ENCODE measurements at places on chromosomes 13 and 19. TPM values are rescaled to one million over a fixed set of nuclear protein-coding genes. Genes with fewer than 3 reads are reported as not detected.
A peak's percentile ranks its signal among the peaks of the same experiment; 100 is the strongest.

DNA sequence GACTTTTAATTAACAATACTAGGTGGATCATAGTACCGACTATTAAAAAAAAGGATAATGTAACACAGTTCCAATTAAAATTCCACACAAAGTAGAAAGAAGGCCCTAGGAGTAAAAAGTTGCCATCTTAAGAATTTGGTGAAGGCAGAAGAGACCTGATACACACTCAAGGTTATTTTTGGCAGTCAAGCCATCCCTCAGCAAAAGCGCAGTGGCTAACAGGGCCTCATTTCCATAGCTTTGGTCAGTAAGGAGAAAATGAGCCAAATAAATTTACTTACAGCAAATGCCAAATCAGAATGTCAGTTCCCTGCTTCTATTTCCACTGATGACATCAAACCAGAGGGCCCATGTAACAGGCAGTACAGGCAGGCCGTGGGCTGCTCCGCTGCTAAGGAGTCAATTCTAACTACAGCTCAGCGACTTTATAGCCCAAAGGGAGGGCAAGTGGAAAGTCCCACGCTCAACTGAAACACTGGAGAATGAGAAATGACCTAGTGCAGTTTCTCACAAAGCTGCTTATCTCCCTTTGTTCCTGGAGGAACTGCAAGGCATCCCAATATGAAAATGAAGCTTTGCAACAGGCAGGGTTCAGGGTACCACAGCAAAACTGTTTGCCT is 6.3 kb downstream of the ARGLU1 start:
- peak; percentile 17 for DNase-seq

GRCh38 chr13:38564256-38565150 is 122.4 kb upstream of the FREM2 start:
- DNase-seq: no peak

DNA sequence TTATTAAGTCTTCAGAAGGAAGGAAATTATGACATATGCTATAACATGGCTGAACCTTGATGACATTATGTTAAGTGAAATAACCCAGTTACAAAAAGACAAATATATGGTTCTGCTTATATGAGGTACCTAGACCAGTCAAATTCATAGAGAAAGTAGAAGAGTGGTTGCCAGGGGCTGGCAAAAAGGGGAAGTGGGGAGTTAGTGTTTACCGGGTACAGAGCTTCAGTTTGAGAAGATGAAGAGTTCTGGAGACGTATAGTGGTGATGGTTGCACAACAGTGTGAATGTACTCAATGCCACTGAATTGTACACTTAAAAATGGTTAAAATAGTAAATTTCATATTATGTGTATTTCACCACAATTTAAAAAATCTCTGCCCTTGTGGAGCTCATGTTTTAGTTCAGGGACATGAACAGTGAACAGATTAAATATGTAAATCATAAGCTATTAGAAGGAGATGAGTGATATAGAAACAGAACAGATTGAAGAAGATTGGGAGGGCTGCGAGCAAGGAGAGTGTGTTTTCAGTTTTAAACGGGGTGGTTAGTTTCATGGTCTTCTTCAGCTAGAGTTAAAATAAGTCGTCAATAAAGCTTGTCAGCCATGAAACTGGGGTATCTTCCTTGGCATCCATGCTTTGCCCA is 355.2 kb downstream of the KCNRG start:
- DNase-seq: no peak

The KIR2DL3 gene
- total RNA-seq: 0.61 TPM

The ICAM4 gene
- total RNA-seq: 0.28 TPM

The SHC2 gene
- total RNA-seq: 6.1 TPM

DNA sequence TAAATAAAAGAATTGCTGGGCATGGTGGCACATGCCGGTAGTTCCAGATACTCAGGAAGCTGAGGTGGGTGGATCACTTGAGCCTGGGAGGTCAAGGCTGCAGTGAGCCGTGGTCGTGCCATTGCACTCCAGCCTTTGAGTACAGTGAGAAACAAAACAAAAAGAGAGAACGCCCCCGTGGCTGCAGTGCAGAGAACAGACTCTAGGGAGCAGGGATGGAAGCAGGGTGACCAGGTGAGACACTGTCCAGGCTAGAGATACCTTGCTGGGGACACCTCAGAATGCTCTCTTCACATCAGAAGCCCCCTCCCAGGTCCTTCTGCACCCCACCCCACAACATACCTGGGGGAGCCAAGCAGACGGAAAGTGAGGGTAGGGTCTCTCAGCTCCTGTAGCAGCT is 24.8 kb downstream of the MAP4K1 start:
- DNase-seq: no peak

GRCh38 chr19:6828698-6829633 is 56.5 kb downstream of the VAV1 start:
- peak; percentile 56 for DNase-seq

GRCh38 chr13:51628059-51628852 is 44.0 kb downstream of the WDFY2 start:
- DNase-seq: no peak
